ENCODE measurements at places on chromosomes 4 and X. TPM values are rescaled to one million over a fixed set of nuclear protein-coding genes. Genes with fewer than 3 reads are reported as not detected.

GRCh38 chrX:50768801-50769200 is 45.2 kb downstream of the SHROOM4 start:
- no peaks in the 10 kb centered on the region for H3K27me3 ChIP-seq
- H3K36me3 ChIP-seq, result no peaks in the 10 kb centered on the region
- peaks cover 29% of the 10 kb centered on the region for H3K4me1 ChIP-seq
- H3K4me3 ChIP-seq, result no peak overlapping the region

- H3K27me3 ChIP-seq, result no peaks in the 10 kb centered on the region
- no peaks in the 10 kb centered on the region for H3K36me3 ChIP-seq
Measured at GRCh38 chr4:40322811-40323210, 12.3 kb upstream of the CHRNA9 start.

GRCh38 chr4:123506011-123506695 is 109.6 kb downstream of the SPRY1 start:
- peak overlapping the region; percentile 51 for H3K4me3 ChIP-seq
- no peaks in the 10 kb centered on the region for H3K36me3 ChIP-seq
- no peaks in the 10 kb centered on the region for H3K27me3 ChIP-seq
- peak overlapping the region; percentile 66 for H3K27ac ChIP-seq
- DNase-seq, result no peak

- H3K27me3 ChIP-seq, result no peaks in the 10 kb centered on the region
- no peaks in the 10 kb centered on the region for H3K4me1 ChIP-seq
- H3K36me3 ChIP-seq, result no peaks in the 10 kb centered on the region
- H3K27ac ChIP-seq, result no peak overlapping the region
- no peak for DNase-seq
Measured at GRCh38 chr4:24639714-24640113, 55.4 kb upstream of the DHX15 start.

DNA sequence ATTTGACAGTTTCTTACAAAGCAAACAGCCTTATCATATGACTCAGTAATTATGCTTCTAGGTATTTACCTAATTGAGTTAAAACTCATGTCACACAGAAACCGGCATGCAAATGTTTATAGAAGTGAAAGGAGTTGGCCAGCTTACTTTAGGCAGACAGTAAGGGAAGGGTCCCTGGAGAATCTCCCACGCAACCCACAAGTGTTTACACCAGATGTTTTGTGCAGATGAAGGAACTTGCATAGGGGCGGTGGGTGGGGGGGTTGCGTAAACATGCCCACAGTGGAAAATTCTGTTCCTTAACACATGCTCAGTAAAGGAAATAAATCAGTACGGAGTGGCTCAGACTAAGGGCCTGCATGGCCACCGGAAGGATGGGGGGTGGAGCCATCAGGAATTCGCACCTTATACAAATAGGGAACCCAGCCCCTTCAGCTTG is 330.5 kb upstream of the AADAT start:
- no peak overlapping the region for H3K4me3 ChIP-seq
- no peak for DNase-seq
- no peak overlapping the region for H3K27ac ChIP-seq

- H3K4me3 ChIP-seq, result no peak overlapping the region
- no peaks in the 10 kb centered on the region for H3K27me3 ChIP-seq
- no peak overlapping the region for H3K27ac ChIP-seq
- peaks cover 100% of the 10 kb centered on the region for H3K36me3 ChIP-seq
Measured at GRCh38 chr4:82823062-82823461, 24.5 kb upstream of the SCD5 start.

- no peaks in the 10 kb centered on the region for H3K27me3 ChIP-seq
- no peaks in the 10 kb centered on the region for H3K36me3 ChIP-seq
- H3K27ac ChIP-seq, result no peak overlapping the region
- H3K4me1 ChIP-seq, result no peaks in the 10 kb centered on the region
- H3K4me3 ChIP-seq, result no peak overlapping the region
Measured at GRCh38 chr4:116665716-116666115, 419.7 kb downstream of the TRAM1L1 start.

DNA sequence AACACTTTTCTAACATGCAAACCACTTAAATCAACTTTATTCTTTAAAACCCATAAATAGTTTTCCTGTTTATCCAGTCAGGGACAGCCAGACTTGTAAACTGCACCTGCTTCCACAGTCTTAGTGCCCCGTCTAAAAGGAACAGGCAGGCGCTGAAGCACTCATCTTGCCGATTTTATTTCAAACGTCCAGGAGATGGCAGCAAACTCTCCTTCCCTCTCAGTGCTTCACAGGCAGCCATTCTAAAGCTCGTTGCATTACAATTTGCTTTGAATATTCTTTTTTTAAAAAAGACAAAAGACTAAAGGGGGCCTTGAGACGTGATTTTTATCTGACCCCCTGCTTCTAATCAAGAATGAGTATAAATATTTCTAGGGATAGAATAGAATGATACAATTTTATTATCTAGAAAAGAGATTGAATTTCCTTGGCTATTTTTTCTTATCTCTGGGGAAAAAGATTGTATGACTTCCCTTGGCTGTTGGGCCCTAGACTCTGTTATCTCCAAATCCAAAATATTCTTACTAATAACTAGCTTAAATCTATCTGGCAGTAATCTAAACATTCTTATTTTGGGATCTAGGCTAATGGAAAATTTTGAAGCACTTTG is 93.6 kb upstream of the MYOZ2 start:
- peak overlapping the region; percentile 72 for H3K27ac ChIP-seq
- H3K27me3 ChIP-seq, result no peaks in the 10 kb centered on the region

GRCh38 chrX:46649421-46650260 is 76.1 kb downstream of the CHST7 start:
- H3K4me3 ChIP-seq, result no peak overlapping the region
- no peaks in the 10 kb centered on the region for H3K36me3 ChIP-seq
- H3K27ac ChIP-seq, result peak overlapping the region; percentile 57
- H3K27me3 ChIP-seq, result peaks cover 18% of the 10 kb centered on the region
- DNase-seq, result peak; percentile 65

DNA sequence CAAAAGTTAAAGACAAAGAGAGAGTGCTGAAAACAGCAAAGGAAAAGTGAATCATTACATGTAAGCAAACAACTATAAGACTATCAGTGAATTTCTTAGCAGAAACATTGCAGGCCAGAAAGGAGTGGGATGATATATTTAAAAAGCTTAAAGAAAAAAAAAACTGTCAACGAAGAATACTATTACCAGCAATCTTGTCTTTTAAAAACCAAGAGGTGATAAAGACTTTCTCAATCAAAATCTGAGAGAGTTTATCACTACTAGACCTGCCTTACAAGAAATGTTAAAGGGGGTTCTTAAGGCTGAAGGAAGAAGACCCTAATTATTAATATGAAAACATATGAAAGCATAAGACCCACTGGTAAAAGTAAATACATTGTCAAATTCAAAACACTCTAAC is 132.5 kb upstream of the ZCCHC13 start:
- peaks cover 5% of the 10 kb centered on the region for H3K36me3 ChIP-seq
- DNase-seq, result no peak
- no peaks in the 10 kb centered on the region for H3K4me1 ChIP-seq

DNA sequence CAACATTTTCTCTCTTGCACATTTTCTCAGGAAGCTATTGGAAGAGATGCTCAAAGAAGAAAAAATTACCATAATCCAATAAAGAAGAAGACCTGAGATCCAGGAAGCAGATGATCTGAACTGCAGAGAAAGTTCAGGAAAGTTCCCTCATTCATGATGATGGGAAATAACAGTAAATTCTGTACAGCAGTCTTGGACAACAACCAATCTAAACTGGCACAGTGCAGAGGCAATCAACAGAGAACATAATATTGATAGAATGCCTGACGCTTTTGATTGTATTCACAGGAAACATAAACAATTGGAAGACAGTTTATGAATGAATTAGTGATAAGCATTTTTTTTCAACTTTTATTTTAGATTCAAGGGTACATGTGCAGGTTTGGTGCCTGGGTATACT is 428.9 kb downstream of the KCTD8 start:
- DNase-seq, result no peak
- H3K4me3 ChIP-seq, result no peak overlapping the region
- no peaks in the 10 kb centered on the region for H3K36me3 ChIP-seq
- no peaks in the 10 kb centered on the region for H3K4me1 ChIP-seq
- H3K27me3 ChIP-seq, result no peaks in the 10 kb centered on the region

TRMT2B gene
- total RNA-seq, result 17.8 TPM

HMX1 gene
- total RNA-seq, result not detected

GAGE12F gene
- total RNA-seq, result not detected

TCEANC gene
- 4.7 TPM for total RNA-seq

LEF1 gene
- total RNA-seq, result 1.0 TPM

Measured in heart right ventricle (tissue), 16 donors.